Stimulated activated effector memory CD8-positive, alpha-beta T cell treated with anti-CD3 and anti-CD28 coated beads, Interleukin-12 subunit alpha, Interleukin-12 subunit beta, amount 100 ng/mL, for 72 hours (primary cell): ENCODE measurements at places on chromosomes 16 and 17.

GRCh38 chr17:13640551-13640950, 38.8 kb upstream of the HS3ST3A1 start:
- DNase-seq, result no peak

DNA sequence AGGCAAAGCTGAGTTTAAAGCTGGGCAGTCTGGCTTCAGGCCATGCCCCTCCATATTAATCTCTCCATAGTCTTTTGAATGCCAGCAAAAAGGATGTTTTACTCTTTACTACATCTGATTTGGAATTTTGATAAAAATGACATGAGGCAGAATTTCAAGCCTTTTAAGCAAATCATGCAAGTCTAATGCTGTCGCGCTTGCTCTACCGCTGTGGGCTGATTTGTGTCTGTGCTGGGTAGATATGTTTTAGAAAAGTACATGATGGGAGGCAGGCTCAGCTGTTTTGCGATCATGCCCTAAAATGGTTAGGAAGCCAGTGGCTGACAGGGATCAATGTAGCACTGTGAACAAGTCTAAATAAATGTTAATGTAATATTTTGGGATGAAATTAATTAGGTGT, 311.9 kb downstream of the CA10 start:
- DNase-seq, result no peak

DNA sequence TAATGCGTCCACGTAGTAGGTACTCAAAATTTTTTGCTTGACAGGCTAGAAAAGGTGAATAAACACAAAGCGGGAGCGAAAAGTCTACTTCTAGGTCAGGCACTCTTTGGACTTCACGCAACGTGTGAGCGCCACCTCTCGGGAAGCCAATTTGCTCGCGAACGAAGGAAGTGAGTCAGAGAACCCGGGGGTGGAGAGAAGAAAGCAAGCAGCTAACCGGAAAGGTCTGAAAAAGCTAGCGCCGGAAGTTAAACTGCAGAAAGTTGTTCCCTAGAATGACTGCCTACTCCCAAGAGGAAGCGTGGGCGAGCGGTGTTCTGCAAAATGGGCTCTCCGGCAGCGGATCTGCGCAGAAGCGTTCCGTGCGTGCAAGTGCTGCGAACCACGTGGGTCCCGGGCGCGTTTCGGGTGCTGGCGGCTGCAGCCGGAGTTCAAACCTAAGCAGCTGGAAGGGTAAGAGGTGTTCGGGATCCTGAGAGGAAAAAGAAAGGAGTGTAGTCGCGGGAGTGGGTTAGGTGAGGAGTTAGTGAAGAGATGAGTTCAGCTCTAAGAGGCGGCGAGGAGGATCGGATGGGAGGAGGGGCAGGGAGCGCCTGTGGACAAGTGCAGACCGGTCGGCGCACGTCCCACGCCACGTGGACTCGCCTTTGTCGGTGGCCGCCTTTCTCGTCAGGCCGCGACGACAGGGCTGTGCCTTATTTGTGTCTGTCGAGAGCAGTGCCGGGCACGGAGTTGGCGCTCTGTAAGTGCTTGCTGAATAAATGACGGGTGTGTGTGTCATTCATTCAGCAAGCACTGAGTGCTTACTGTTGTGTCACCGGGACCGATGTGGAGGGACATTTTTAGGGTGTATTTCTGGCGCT, at the start of gene NME1:
NME1 (plus strand) TSS at position 350 of the 863 bp plus-strand sequence. CDS start 2,096 bp downstream, outside the sequence.
- DNase-seq, result peak; percentile 100

- no peak for DNase-seq
Observed at GRCh38 chr17:34647511-34647910, 68.1 kb downstream of the TMEM132E start.

GRCh38 chr16:47565454-47565853, 104.3 kb downstream of the PHKB start:
- no peak for DNase-seq

DNA sequence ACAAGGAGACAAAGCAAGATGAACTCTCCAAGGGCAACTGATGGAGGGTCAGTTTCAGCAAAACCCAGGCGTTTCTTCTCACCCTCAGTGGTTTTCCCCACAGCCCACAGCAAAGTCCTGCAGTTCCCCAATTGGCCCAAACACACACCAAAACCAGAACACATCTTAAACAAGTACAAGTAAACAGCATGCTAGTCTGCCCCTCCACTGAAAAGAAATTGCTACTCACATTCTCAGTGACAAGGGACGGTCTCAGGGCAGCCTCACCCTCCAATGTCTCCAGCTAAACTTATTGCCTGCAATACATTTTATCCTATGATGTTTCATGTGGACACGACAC, 300.6 kb upstream of the IRX3 start:
- no peak for DNase-seq

DNA sequence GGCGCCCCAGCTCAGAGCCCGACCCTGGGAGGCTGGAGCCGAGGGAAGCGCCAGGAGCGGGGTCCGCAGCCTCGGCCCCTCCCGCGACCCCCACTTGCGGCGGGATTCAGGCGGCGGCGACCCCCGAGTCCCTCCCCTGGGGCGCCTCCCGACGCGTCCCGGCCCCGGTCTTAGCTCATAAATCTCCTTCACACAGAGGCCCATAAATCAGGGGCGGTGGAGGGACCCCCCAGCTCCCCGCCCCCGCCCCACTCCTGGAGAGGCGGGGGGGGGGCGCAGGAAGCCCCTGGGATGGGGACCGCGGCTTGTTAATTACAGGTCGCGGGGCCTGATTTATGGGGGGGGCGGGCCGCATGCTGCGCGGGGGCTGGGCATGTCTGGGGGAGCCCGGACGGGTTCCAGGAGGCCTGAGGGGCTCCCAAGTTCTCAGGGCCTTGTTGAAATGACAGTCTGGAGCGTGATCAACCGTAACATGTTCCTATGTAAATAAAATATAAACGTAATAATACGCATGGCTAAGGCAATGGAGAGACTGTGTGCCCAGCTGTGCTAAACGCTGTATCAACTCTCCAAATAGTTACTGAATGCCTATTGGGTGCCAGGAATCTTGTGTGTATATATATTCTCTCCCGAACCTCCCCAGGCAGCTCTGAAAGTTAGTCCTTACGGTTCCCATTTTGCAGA, 10.0 kb upstream of the BHLHA9 start:
- no peak for DNase-seq
